ENCODE measurements at places on chromosomes 3 and 15.
A peak's percentile ranks its signal among the peaks of the same experiment; 100 is the strongest.

DNA sequence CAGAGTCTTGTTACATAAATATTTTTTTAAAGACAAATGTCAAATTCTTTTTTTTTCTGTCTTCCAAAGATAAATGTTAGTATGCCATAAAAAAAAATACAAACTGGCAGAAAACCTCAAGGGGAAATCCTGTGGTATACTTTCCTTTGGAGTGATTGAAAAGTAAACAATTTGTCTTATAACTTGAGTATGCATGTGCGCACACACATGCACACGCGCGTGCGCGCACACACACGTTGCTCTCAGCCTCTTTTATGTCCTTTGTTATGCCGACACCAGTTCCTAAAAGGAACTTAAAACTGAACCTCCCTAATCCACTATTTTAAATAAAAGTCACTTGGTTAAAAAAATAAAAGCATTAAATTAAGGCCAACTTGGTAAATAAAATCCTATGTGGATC lies 58.1 kb downstream of the TGFBR2 start:
- DNase-seq, result no peak

DNA sequence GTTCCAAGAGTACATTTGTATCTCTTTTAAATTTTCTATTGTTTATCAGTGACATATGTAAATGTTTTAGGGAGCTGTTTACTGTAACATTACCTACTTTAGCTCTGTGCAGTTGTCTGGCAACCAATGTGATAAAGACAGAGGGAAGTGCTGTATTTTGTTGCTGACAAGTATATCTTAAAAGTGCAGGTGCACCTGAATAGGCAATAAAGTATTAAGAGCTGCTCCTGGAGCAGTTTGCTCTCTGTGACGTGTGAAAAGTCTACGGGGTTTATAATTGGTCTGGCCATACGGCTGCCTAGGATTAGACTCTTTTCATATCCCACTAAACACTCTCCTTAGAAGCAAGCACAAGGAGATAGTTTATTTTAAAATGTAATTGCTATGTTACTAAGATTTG lies 178.3 kb downstream of the IGF1R start:
- no peak for DNase-seq

- peak; percentile 58 for DNase-seq
Measured at GRCh38 chr3:57281715-57282114, 10.8 kb downstream of the ASB14 start.

- peak; percentile 20 for DNase-seq
Measured at GRCh38 chr3:156535798-156536197, 19.1 kb downstream of the SSR3 start.

DNA sequence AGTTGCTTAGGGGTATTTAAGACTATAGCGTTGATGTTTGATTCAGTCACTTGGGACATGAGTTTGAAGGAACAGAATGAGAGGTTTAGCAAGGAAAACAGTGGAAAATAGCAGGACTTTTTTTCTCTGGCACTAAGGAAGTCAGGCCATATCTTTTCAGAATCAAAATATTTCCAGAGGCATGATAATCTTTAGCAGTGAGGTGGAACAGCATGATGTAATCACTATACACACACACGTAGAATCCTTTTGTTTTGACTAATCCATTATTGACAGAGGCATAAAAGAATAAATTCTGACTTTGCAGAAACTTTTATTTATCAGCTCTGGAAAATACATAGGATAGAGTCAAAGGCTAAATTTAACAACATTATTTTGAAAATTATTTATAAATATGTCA lies 174.1 kb downstream of the ZPLD1 start:
- DNase-seq, result no peak

- no peak for DNase-seq
Measured at GRCh38 chr3:143081844-143082778, 37.5 kb upstream of the CHST2 start.

GRCh38 chr3:187021748-187022402 lies 91.5 kb downstream of the ST6GAL1 start:
- DNase-seq, result peak; percentile 61

DNA sequence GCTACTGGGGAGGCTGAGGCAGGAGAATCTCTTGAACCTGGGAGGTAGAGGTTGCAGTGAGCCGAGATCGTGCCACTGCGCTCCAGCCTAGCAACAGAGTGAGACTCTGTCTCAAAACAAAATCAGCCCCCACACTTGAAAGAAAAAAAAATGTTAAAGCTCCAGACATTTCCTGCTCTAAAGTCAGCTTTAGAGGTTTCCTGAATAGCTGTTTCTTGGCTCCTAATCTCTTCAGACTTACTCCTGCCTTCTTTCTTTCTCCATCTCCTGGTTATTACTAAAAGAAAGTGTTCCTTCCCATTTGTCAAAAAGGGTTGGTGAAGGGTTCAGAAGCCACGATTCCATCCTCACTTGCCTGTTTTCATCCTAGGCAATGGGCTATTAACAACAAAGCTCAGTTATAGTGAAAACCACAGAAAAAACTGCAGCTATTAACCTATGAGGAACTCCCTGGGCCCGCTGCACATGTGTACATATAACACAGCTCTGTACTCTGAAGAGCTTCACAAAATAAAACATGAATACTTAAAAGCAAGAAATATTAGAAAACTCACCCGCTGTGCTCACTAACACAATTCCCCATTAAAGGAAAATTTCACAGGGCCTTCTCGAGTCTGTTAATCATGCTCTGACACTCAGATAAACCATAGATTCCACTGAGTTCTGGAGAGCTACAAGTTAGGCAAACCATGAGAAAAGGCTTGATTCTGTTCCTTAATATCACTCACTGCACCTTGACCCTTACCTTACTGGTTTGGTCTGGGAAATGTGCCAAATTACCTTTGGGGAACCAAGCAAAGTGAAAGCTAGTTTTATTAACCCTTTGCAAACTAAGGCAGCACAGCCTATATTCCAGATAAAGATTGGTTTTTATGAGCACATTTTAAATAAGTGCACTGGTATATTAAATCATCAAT lies 89.9 kb upstream of the TSPAN3 start:
- no peak for DNase-seq

DNA sequence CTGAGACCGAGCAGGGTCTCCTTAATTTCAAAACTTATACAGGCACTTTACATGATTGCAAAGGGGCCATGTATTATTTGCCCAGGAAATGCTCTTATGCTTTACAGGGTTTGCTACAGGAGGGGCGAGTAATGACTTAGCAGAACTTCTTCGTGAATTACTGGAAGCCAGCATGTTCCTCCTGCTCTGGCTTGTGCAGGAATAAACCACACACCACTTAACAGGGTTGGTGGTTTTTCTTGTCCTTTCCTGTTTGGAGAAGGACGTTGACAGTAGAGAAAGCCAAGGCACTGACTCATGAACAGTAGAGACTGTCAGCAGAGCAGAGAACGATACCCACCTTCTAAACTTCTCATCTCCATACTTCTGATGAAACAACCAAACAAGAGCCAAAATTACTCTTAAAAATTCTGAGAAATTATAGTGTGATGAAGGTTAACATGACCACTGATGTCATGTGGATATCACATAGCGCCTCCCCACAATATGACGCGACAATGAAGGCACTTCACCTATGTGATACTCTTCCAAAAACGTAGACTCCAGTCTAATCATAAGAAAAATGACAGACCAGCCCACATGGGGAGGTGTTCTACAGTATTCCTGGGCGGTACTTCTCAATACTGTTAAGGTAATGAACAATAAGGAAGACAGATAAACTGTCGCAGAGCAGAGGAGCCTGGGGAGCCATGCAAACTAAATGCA lies 24.7 kb upstream of the MCTP2 start:
- DNase-seq, result peak; percentile 77

DNA sequence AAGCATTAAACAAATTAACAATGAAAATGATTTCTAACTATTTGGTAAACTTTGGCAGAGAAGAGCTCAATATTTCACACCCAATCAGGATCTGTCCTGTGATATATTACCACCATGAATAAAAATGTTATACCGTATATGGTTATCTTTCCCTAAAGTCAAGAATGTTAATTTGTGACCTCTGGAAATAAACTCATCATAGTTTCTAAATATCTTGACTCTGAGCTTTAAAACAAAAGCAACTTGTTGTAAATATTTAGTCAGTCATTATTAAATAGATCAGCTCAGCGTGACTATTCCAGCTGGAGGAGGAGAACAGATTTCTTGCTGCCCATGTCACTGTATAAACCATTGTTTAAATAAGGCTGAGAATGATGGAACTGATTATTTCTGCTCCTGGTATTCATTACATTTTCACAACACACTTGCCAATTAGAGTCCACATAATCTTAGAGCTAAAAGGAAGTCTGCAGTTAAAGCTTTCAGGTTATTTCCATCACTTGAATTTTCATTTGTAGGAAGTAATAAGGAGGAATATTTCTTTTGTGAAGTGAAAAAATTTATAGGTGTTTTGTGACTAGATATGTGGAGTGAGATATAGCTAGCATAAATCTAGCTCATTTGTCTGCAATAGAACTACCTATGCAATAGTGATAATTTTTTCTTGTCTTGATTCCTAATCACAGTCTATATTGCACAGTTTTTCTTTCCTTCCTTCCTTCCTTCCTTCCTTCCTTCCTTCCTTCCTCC lies 106.5 kb upstream of the P2RY1 start:
- DNase-seq, result no peak

GRCh38 chr15:79535536-79535935 lies 103.4 kb downstream of the MINAR1 start:
- peak; percentile 3 for DNase-seq

DNA sequence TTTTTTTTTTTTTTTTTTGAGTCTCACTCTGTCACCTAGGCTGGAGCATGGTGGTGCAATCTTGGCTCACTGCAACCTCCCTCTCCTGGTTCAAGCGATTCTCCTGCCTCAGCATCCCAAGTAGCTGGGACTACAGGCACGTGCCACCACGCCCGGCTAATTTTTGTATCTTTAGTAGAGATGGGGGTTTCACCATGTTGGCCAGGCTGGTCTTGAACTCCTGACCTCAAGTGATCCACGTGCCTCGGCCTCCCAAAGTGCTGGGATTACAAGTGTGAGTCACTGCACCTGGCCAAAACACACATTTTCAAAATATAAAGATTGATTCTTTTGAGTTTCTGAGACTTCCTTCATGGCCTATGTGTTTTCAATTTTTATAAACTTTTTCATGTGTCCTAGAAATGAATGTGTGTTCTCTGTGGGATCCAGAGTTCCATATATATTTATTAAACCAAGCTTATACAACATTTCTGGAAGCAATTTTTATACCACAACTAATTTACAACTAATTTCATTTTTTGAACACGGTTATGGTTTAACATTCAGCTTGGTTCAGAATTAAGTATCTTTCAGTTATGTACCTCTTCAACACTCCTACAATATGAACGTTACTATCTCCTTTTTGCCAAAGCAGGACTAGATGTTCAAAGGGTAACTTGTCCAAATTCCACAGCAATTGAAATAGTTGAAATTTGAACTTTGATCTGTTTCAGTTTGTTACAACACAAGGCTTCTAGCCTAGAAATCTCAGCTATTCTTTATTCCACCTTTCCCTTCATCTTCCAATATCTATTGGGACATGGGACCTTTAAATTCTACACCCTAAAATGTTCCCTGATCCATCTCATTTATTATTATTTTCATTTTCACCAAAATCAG lies 1.5 kb downstream of the ACAD11 start:
- no peak for DNase-seq

- DNase-seq, result peak; percentile 74
Measured at GRCh38 chr15:37773111-37773860, 161.2 kb upstream of the TMCO5A start.

DNA sequence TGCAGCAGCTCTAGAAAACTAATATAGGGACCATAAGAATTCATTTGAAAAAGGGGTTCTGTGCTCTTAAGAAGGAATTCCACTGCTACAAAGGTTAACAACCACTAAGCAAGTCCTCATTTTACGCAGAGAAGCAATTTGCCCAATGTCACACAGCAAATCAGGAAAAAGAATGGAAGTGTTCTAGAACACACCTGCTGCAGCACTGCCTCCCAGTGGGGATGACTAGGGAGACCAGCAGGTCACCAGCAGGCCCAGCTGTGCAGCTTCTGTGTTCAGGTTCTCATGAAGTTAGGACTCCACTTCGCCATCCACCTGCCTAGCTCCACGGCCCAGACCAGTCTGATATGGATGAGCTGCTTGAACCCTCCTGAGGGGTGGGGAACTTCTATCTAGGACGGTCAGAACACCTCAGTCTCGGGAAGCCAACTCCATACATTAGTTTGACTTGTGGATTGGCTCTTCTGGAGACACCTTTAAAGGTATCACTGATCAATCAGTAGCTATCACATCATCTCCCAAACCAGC lies 18.6 kb downstream of the POMGNT2 start:
- no peak for DNase-seq

DNA sequence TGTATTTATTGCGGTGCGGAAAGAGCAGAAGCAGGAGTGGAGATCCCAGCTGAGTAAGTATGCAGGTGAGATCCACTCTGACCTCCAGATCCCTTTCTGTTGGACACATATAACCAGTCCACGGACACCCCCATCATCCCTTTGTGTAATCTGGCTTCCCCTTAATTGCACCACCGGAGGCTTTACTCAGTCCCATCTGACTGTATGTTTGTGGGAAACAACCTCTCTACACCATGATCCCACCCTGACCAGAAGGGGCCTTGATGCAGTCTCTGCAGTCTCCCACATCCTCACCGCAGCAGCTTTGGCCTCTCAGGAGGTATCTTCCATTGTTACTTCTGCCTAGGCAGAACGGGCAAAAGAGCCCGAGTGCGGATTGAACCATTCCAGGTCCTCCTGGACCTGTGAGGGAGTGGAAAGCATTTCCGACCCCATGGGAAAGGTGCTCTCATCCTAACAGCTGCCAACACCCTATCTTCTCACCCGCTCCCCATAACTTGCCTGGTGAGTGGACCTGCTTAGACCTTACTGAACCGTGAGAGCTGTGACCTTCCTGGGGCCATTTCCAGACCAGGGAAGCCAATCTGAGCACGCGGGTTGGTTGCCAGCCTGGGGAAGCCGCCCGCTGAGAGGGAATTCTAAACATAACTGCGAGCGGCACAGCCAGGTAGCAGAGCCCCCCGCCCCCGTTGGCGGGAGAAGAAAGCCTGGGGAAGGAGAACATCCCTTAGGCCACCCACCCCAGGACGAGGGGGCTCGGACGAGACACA lies 1.1 kb downstream of the SLCO2A1 start:
- no peak for DNase-seq

- no peak for DNase-seq
Measured at GRCh38 chr3:106380232-106380631, 511.4 kb upstream of the CBLB start.

GRCh38 chr3:167851171-167851570 lies 115.7 kb downstream of the SERPINI1 start:
- DNase-seq, result no peak

- no peak for DNase-seq
Measured at GRCh38 chr3:185711255-185711870, 113.5 kb downstream of the IGF2BP2 start.

GRCh38 chr15:75455982-75456531 lies 4.6 kb upstream of the SIN3A start:
- DNase-seq, result peak; percentile 66

Data from M059J (cell line).